ENCODE measurements at places on chromosomes 6 and 20.

DNA sequence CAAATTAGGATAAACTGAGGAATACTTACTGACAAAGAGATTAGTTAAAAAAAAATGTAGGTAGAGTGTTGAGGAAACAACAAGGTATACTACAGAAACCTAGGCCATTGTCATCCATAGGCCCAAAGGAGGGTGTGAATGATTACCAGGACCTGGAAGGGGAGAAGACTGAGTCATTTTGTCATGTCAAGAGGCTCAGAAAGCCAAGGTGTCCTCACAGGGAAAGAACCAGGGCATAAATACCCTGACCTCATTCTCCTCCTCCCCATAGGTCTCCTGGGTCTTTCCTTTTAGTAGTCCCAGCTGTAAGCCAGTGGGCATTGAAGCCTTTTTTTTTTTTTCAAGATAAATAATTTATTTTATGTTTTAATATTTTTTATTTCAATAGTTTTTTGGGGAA is 582.1 kb upstream of the JAG1 start:
- no peak for DNase-seq

DNA sequence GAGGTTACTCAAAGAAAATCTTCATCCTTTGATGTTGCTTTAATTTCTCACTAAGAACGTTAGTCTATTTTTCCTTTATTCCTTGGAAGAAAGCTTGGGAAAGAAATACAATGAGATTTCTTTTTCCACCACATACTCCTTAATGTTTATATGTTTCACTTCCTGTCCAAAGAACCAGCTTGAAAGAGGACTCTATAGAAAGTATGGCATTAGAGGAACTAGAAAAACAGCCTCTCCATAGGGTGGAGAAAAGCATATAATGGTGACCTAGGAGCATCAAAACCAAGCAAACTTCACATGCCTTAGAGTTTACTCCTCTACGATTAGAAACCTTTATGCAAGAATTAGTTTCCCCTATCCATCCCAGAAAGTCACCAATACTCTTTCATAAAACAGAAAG is 131.1 kb downstream of the OPRM1 start:
- DNase-seq = no peak

DNA sequence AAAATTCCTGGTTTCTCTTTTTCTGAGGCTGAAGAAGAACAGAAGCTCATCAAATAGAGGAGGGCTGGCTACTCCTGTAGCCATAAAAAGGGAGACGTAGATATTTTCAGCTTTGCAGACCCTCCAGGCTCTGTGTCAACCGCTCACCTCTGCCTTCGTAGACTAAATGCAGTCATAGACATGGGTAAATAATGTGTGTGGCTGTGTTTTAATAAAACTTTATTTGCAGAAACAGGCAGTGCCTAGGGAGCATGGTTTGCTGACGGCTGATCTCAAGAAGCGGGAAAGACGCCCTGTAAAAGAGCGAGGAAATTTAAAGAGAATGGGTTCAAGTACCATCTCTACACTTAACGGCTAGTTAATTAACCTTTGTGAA is 171.8 kb downstream of the BCAS1 start:
- no peak for DNase-seq

DNA sequence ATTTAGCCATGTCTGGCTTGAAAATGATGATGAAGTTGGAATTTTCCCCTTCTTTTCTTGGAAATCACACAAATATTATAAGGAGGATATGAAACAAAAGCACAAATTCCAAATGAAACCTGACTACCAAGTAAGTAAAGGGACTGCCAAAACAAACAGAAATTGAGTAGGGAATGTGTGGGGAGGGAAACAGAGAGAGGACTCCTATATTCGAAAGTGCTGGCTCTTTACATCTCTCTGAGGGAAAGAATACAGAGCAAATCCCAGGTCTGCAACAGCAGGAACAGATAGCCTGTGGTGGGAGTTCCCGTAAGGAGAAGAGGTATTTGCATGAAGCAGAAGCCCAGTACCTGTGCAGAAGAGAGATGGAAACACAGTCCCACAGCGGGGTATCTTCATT is 583.7 kb downstream of the EPM2A start:
- DNase-seq = no peak

DNA sequence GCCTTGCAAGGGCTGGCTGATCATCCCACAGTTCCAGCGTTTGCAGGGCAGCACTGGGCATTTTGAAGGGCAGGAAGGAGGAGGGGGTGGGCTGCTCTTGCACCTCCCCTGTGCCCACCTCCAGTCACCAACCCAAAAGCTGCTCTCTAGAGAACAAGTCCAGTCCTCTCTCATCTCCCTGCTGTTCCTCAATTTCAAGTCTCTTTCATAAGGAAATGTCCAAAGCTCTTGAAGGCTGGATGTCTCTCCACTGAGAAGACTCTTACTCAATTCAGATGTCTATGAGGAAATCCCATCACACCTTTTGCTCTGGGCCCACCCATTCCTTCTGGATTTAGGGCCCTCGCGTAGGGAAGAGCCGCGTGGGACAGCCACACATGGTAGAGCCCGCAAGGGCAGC is 31.7 kb downstream of the WRNIP1 start:
- no peak for DNase-seq

- no peak for DNase-seq
Measured at GRCh38 chr6:127392301-127392700, 48.9 kb upstream of the ECHDC1 start.

- DNase-seq = no peak
Measured at GRCh38 chr6:150806790-150807189, 58.7 kb upstream of the MTHFD1L start.

DNA sequence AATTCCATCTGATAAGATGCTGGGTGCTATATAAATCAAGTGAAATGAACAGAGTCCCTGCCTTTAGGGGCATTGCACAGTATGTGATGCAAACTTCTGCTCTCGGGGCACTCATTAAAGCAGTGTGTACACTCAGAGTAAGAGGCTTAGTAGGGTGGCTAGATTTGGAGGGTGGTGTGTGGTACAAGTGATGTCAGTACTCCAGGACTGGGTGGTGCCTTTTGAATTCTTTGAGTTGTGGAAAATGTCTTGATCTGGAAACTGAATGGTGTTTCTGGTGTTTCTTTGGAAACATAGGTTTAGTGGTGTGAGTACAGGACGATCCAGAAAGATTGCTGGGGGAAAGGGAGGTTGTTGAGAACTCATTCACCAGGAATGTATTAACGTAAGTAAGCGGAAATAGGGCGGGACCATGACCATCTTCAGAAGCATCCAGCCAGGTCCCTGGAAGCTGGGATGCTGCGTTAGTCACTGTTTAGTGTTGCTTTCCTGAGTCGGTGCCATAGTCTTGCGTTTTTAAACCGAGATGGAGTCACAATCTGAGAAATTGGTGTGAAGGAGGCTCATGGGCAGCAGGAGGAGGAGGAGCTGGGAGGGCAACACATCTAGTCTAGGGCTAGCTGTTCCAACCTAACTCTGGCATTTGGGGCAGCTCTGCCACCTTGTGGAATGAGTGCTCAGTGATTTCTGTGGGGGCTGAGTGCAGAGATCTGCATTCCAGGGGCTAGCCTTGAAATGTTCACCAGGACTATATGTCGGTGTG is 70.3 kb downstream of the SCAND1 start:
- DNase-seq = peak; percentile 97

GRCh38 chr20:62420846-62421715 is 6.3 kb downstream of the RBBP8NL start:
- DNase-seq = no peak

GRCh38 chr6:36136551-36136950 is 6.2 kb downstream of the MAPK13 start:
- no peak for DNase-seq
